ENCODE measurements at places on chromosomes 11 and 22. TPM values are rescaled to one million over a fixed set of nuclear protein-coding genes. Genes with fewer than 3 reads are reported as not detected.

MYEOV gene
- 1.1 TPM for total RNA-seq

OR52I2 gene
- total RNA-seq: not detected

CHRNA10 gene
- not detected for total RNA-seq

SMIM35 gene
- not detected for total RNA-seq

DNAJB13 gene
- not detected for total RNA-seq

SYT13 gene
- total RNA-seq: not detected

SLN gene
- total RNA-seq: 2,179 TPM

CD3G gene
- total RNA-seq: 0.51 TPM

HDHD5 gene
- total RNA-seq: 34.2 TPM

CABP4 gene
- total RNA-seq: 0.29 TPM

BIK gene
- not detected for total RNA-seq

TMX2 gene
- total RNA-seq: 32.0 TPM

GSTT2B gene
- 6.8 TPM for total RNA-seq

GRCh38 chr11:120774591-120775386, 249.1 kb upstream of the TBCEL start:
- DNase-seq: no peak

- no peak for DNase-seq
Measured at GRCh38 chr11:565921-566509, 5.2 kb downstream of the RASSF7 start.

GRCh38 chr11:70307176-70307575, 36.7 kb downstream of the PPFIA1 start:
- DNase-seq: no peak

DNA sequence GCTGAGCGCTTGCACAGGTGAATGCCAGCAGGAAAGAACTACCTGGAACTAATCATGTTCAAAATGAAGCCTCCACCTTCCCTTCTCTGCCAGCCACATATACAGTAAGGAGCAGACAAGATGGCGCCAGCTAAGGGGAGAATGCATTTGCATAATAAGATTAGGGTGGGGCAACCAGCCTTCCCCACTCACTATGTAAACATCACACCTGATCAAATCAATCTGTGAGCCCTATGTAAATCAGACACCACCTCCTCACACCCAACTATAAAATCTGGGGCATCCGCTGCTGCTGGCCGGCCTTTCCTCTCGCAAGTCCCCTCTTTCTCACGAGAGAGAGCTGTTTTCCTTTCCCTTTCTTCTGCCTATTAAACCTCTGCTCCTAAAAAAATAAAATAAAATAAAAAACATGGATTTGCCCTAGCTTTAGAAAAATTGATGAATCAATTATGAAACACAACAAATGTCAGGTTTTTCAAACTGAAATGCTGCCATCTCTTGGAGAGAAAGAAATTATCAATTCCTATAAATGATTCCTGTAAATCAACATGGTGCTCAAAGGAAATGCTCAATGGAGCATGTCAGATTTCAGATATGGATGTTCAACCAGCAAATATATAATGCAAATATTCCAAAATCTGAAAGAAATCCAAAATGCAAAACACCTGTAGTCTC, 108.9 kb downstream of the SGSM3 start:
- no peak for DNase-seq

DNA sequence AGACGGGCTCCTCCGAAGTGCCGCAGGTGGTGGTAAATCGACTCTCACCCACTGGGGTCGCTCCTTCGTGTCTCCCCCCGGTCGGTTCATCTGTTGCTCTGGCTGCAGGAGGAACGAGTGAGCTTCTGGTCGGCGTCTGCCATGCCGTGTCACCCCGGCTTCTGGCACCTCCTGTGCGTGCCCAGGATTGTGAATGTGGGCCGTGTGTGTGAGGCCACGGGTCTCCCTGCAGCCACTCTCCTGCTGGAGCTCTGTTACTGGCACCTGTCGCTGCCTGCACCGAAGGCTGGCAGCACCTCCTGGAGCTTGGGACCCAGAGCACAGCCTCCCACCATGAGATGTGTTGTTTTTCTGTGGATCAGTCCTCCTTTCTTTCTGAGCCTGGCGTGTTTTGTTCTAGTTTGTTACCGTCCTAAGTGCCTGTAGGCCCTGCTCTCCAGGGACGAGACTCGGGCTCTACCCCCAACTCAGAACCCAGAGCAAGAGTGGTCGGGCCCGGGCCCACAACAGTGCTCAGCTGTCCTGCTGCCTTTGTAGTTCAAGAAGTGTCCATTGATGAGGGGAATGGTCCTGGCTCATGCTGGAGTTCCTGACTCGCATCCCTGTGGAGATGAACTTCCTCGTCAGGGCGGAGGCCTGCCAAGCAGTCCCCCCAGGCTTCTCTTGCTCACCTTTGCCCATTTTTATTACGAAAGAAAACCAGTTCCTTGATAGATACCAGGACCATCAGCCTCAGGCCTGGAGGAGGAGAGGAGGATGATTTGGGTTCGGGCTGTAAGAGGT, 66.6 kb downstream of the MED15 start:
- DNase-seq: no peak

DNA sequence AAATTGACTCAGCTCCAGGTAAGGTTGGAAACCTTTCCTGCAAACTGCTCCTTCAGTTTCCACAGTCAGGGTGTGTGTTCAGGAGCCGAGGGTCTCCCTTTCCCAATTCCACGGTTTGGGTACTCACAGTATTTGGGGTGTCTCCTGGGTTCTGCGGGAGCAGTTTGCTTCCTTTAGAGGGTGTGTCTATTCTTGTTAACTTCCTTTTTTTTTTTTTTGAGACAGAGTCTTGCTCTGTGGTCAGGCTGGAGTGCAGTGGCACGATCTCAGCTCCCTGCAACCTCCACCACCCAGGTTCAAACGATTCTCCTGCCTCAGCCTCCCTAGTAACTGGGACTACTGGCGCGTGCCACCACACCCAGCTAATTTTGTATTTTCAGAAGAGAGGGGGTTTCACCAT, 251.4 kb downstream of the LUZP2 start:
- no peak for DNase-seq

DNA sequence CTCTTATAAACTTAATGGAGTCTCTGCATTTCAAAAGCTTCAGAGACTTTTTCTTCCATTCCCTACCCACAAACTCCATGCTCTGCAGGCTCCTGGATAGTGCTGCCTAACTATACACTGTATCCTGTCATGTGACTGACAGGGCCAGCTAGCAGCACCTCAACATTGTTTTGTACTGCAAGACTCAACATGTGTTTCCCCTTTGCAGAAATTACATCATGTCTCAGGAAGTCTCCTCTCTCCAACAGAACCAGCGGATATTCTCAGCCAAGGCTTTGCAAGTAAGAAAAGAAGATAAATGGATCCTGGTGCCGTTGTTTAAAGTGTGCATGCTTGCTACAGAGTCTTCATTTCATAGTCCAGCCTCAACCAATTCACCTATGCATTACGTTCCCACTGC, 164.0 kb upstream of the UBASH3B start:
- no peak for DNase-seq

DNA sequence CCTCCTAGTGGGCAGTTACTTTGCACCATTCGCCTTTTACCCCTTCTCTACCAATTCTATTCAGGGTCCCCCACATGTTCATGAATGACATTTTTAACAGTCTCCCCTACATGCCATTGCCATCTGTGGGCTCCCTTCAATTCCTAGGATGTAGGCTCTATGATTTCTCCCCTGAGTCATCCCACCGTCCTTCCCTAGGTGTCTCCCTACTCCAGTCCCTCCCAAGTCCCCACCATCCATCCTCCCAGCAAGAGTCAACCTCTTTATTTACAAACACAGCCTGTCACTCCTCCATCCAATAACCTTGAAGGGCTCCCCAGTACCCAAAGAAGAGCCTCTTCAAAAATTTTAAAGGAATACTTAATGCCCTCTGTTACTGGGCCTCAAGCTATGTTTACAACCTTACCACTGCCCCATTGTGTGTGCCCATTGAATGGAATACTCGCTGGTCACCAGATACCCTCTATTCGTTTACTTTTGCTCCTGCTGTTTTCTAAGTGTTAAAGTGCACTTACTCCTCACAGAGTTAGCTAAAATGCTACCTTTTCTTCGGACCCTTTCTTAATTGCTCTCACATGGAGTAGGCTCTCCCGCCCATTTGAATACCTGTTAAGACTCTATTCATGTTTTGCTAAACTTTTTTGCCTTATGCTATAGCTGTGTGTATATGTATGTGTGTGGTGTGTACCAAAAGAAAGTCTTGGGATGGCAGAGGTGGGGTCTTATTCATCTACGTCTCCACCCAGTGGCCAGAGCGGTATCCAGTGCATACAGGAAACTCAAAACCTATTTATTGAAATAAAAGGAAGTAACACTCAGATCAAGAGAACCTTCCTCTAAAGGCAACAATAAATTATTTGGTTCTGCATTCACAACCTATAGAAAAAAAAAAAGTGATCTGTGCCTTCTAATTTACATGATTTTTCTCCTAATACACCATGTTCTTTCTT, 235.8 kb upstream of the CCDC90B start:
- no peak for DNase-seq

DNA sequence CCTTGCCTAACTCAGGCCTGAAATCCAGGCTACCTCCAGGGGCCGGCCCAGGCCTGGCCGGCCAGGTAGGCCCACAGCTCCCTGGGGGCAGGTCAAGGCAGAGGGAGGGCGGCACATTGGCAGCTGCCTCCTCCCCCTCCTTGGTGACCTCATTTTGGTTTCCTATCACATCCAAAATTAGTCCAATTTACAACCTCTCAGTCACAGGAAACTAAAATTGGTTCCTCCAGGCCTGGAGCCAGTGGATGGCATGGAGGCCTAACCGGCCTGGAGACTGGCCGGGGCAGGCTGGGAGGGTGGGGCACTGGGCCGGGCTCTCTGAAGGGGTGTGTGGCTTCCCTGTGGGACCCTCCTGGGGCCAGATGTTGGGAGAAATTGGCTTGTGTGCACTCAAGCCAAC, 35.9 kb downstream of the LRRC10B start:
- no peak for DNase-seq

GRCh38 chr11:121839781-121840180, 276.2 kb downstream of the BLID start:
- DNase-seq: no peak

GRCh38 chr22:33908171-33909074, 11.9 kb downstream of the LARGE1 start:
- DNase-seq: no peak

- DNase-seq: no peak
Measured at GRCh38 chr11:75151346-75152047, 590 bp downstream of the SLCO2B1 start.

DNA sequence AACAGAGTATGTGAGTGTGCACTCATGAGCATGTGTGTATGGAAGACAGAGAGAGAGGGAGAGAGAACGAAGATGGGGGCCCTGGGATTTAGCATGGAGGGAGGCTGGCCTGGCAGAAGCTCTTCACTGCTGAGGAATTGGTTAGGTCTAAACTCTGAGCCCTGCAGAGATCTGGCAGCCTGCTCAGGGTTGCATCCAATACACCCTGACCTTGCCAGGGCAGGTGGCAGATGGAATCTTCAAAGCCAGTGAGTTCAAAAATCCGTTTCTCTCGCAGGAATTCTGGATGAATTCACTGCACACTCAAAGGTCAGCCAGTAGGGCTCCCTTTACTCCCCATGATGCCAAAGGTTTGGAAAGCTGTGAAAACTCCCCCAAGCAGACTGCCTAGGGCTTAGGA, 61.4 kb upstream of the OLFML1 start:
- DNase-seq: no peak

Measured in gastrocnemius medialis (tissue), 4 donors.